Right lung (tissue), 10 donors: ENCODE measurements at places on chromosomes 7 and 10. TPM values are rescaled to one million over a fixed set of nuclear protein-coding genes. Genes with fewer than 3 reads are reported as not detected.

Gene GPR37
- 4.7 TPM for polyA plus RNA-seq

Gene RNF148
- polyA plus RNA-seq = 0.65 TPM

Gene GPER1
- polyA plus RNA-seq = 5.8 TPM

GRCh38 chr7:83704564-83704963 is 55.6 kb upstream of the SEMA3E start:
- no peak for DNase-seq

DNA sequence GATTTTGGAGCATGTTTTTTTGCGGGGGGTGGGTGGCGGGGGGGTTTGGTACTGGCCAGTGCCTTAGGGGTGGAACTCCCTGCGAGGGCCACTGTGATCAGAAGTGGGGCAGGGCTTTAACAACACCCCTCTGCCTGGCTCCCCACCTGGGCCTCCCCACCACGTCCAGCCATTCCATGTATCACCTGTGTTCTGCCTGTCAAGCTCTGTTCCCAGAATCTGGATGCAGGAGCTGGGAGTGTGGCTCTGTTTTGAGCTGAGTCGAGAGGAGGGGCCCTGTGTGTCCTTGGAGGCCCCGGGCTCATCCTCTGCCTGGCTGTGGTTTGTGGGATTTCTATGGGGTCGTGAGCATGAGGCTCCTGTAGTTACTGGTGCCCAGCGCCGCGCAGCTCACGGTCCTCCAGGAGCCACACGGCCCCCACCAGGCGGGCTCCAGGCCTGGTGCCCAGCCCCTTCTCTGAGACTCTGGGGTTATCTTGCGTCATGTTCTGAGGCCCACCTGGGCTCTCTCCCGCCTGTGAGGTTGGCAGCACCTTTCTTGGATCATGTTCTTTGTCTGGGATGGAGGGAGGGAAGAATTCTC is 29.6 kb downstream of the PFKFB3 start:
- no peak for DNase-seq

DNA sequence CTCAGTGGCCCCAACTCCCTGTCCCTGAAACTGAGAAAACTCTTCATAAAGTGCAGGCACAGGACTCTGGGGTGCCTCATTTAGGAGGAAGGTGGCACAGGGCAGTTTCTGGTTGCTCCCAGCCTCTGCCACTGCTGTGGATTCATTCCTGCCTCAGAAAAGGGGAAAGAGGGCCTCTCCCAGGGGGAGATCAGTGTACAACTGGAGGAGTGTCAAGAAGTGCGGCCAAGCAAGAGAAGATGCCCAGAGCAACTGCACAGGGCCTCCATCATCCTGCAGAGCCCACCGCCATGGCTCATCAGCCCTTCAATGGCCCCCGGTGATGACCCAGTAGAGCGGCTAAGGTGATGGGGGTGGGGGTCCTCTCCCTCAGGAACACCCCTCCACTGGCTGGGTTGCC is 150.3 kb downstream of the PLXNA4 start:
- DNase-seq = no peak

Gene AIFM2
- 6.2 TPM for polyA plus RNA-seq

DNA sequence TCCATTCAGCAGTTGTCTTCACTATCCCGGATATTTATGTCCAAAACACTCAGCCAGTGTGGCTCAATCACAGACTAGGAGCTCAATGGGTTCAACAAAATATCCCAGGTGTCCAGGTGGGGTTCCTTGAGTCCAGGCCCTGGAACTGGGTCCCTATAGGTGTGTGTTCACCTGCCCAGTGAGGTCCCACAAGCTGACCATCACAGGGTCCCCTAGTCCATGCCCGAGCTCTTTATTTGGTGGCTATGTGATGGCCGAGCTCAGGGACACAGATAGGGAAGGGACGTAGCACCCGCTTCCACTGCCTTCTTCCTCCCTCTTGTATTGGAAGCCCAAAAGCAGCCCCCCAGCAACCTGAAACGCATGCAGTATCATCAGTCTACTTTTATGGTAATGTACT is 78.9 kb upstream of the DDC start:
- no peak for DNase-seq

Gene GTF2IRD1
- polyA plus RNA-seq = 35.6 TPM
